Effector memory CD4-positive, alpha-beta T cell (primary cell): ENCODE measurements at places on chromosomes 7 and 10.

- H3K4me1 ChIP-seq, result no peaks in the 10 kb centered on the region
- no peak overlapping the region for H3K4me3 ChIP-seq
- DNase-seq, result no peak
Observed at GRCh38 chr7:27347276-27347640, 104.7 kb downstream of the EVX1 start.

DNA sequence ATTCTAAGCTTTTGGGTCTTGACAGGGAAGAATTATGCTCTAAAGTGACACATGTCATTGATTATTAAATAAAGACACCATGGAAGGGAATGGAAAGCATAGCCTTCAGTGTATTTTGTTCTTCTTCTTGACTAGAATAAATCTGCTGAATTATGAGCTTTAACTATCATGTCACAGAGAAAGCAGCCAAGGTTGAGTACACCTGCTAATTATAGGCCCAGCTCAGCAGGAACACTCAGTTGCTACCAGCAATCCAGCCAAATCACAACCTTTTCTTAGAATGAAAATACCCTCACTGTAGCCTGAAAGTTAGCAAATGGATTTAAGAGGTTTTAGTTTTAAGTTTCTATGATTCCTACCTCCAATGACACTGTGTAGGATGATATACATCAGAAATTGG, 225.3 kb upstream of the RHOBTB1 start:
- no peak for DNase-seq
- no peaks in the 10 kb centered on the region for H3K27me3 ChIP-seq
- H3K36me3 ChIP-seq, result no peaks in the 10 kb centered on the region
- H3K4me3 ChIP-seq, result no peak overlapping the region
- no peak overlapping the region for H3K27ac ChIP-seq

DNA sequence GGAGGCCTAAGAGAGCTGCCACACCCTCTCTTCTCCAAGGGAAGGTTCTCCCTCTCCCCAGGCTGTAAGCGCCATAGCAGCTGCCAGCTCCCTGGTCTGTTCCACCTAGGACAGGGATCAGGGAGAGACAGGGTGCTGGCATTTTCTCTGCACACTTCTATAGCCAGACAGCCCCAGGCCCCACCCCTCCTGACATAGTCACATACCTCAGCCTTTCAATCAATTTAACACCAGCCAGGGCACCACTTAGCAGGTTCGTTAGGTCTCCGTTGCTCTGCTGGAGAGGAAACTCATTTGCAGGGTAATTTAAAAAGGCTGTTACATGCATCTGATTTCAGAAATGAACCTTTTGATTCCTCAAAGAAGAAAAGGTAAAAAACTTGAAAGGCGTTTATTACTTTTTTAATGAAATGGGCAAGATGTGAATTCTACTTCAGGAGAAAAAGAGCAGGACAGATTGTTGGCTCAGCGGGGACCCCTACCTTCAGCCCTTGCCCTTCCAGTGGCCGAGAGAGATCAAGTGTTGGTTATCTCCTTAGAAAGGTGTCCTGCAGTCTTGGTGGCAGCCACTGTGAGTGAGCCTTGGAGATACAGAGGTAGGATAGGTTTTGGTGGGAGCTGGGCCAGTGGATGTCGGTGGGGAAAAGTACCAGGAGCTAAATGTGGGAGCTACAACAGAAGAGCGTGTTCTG, 180.5 kb upstream of the GALNT17 start:
- H3K4me3 ChIP-seq, result no peak overlapping the region
- no peaks in the 10 kb centered on the region for H3K4me1 ChIP-seq
- no peaks in the 10 kb centered on the region for H3K36me3 ChIP-seq

GRCh38 chr7:49787980-49788379, 14.5 kb downstream of the VWC2 start:
- H3K4me1 ChIP-seq, result no peaks in the 10 kb centered on the region
- H3K4me3 ChIP-seq, result no peak overlapping the region
- H3K27me3 ChIP-seq, result no peaks in the 10 kb centered on the region
- H3K36me3 ChIP-seq, result no peaks in the 10 kb centered on the region

DNA sequence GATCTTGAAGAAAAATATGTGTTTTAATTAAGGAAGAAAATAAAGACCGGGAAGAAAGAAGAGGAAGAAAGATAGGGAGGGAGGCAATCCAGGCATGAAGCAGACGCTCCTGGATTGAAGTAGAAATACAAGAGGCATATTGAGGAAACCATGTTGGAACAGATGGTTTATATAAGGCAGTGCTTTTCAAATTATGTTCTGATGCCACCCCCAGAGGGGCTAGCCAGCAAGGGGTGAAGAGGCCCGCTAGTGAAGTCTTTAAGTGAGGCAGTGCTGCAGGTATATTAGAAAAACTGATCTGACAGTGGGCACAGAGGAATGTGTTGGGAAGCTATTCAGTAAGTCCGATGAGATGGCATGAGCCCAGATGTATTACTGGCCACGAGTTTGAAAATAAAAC, 40.1 kb downstream of the REEP3 start:
- H3K27ac ChIP-seq, result no peak overlapping the region
- H3K4me1 ChIP-seq, result peaks cover 13% of the 10 kb centered on the region
- no peak overlapping the region for H3K4me3 ChIP-seq
- H3K27me3 ChIP-seq, result no peaks in the 10 kb centered on the region
- DNase-seq, result no peak
- H3K36me3 ChIP-seq, result no peaks in the 10 kb centered on the region

DNA sequence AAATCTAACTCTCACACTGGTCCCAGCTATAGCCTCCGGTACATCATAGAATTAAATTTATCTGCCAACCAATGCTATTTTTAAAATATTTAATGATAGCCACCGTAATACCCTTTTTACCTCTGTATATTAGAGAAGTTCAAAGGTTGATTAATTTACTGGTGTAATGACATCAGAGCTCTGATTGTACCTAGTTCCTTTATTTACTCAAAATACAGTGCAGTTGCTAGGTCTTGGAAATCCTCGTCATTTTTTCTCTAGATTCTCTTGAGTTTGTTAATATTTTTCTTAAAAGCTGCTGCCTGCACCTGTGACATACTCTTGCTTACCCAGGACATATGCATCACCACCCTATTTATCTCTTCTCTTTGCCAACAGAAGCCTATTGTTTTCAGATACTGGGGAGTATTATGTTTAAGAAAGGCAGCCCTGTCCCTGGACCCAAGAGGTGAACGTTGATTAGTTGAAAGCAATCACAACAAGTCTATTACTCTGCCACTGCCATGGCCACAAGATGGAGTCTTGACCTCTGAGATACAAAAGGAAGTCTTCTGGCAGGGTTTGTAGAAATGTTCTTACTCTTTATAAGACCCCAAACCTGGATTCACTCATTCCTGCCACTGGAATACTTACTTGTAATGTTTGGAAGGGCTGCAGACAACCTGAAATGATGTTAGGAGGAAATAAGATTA, 25.6 kb upstream of the TMEM26 start:
- DNase-seq, result no peak
- no peak overlapping the region for H3K27ac ChIP-seq
- H3K4me1 ChIP-seq, result no peaks in the 10 kb centered on the region
- H3K27me3 ChIP-seq, result no peaks in the 10 kb centered on the region
- H3K36me3 ChIP-seq, result no peaks in the 10 kb centered on the region

DNA sequence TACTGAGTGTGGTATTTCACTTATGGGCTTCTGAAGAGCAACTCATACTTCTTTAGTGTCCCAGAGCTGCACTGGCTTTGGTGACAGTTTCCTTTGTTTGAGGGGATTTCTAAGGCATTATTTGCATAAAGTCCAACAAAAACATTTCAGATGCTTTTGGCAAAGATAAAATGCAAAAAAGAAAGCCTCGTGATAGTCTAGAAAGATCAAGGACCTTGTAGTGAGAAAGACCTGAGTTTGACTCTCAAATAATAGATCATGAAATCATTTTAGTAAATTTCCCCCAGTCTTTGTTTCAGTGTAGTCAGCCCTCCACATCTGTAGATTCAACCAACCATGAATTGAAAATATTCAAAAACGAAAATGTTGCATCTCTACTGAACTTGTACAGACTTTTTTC, 107.4 kb downstream of the EEPD1 start:
- H3K4me3 ChIP-seq, result no peak overlapping the region
- H3K4me1 ChIP-seq, result no peaks in the 10 kb centered on the region
- no peak overlapping the region for H3K27ac ChIP-seq
- no peaks in the 10 kb centered on the region for H3K27me3 ChIP-seq
- DNase-seq, result no peak
- no peaks in the 10 kb centered on the region for H3K36me3 ChIP-seq

DNA sequence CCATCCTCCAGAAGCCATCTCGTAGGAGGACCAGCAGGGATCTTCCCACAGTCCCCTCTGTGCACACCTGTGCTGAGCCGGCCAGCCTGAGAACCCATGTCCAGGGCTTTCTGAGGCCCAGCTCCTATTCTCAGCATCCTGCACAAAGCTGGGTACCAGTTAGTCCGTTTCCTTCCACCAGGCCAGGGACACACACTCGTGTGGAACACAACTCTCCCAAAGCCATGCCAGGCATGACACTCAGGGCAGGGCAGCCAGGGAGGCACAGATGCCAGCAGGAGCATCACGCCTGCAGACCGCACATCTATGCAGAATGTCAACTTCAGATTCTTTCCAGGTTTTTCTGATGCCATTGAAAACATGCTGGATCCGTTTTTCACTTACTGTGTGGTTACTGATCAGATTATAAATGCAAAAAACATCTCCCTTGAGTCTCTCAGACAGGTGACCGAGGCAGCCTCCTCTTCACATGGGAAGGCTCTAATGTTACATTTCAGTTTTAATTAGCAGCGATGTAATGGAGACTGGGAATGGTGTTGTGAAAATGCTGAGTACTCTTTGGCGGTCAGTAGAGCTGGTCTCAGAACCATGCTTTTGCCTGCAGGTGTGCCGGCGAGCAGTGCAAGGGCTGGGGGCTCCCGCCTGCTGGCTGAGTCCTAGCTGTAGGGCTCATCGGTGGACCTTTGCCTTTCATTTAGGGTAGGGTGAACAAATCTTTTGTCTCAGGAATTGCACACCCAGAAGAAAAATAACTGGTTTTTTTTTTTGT, 3.3 kb upstream of the SUN1 start:
- peaks cover 16% of the 10 kb centered on the region for H3K4me1 ChIP-seq
- H3K4me3 ChIP-seq, result no peak overlapping the region
- no peaks in the 10 kb centered on the region for H3K27me3 ChIP-seq
- no peak for DNase-seq
- H3K27ac ChIP-seq, result no peak overlapping the region
- H3K36me3 ChIP-seq, result peaks cover 5% of the 10 kb centered on the region

GRCh38 chr7:116583653-116584052, 58.8 kb downstream of the CAV1 start:
- H3K4me3 ChIP-seq, result no peak overlapping the region
- no peaks in the 10 kb centered on the region for H3K4me1 ChIP-seq
- H3K27ac ChIP-seq, result no peak overlapping the region
- DNase-seq, result no peak
- H3K27me3 ChIP-seq, result no peaks in the 10 kb centered on the region

DNA sequence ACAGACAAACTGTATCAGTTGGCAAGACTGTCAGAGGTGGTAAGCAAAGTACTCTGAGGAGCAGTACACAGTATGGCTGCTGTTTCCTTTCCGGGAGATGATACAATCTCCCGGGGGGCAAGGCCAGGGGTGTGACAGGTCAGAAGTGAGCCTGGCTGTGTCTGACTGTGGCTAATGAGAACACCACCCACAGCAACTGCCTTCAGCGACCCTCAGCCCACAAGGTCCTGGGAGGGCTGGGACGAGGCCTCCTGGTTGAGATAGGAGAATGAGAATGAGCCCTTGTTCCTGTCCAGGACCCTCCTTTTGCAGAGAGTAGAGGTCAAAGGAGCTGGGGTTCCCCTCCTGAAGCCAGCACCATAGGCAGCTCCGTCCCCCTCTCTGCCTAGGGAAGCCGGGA, 421.7 kb downstream of the TCERG1L start:
- H3K27ac ChIP-seq, result no peak overlapping the region
- DNase-seq, result no peak
- no peak overlapping the region for H3K4me3 ChIP-seq
- no peaks in the 10 kb centered on the region for H3K27me3 ChIP-seq

DNA sequence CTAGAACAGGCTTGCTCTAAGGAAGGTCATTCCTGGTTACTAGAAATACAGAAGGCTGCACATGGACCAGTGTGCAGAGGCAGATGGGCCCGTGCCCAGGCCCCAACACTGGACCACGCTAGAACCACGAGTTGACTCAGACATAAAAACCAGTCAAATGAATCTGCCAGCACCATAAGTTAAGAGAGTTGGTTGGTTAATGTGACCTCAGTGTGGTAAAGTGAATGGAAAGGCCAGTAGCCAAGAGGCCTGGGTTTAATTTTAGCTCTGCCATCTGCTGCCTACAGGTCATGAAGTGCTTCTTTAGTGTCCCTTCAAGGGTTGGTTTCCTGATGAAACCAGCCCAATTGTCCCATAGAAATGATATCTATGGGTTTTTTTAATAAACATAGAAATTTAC, 329.6 kb upstream of the NRP1 start:
- H3K27me3 ChIP-seq, result no peaks in the 10 kb centered on the region
- DNase-seq, result no peak
- no peaks in the 10 kb centered on the region for H3K4me1 ChIP-seq
- H3K27ac ChIP-seq, result no peak overlapping the region

GRCh38 chr10:132394936-132395703, 1.9 kb upstream of the PWWP2B start:
- no peaks in the 10 kb centered on the region for H3K27me3 ChIP-seq
- no peaks in the 10 kb centered on the region for H3K36me3 ChIP-seq
- peak overlapping the region; percentile 65 for H3K27ac ChIP-seq
- H3K4me3 ChIP-seq, result no peak overlapping the region
- peaks cover 19% of the 10 kb centered on the region for H3K4me1 ChIP-seq

GRCh38 chr10:116978901-116979300, 26.1 kb downstream of the SHTN1 start:
- H3K4me3 ChIP-seq, result no peak overlapping the region
- no peaks in the 10 kb centered on the region for H3K36me3 ChIP-seq
- no peak overlapping the region for H3K27ac ChIP-seq

DNA sequence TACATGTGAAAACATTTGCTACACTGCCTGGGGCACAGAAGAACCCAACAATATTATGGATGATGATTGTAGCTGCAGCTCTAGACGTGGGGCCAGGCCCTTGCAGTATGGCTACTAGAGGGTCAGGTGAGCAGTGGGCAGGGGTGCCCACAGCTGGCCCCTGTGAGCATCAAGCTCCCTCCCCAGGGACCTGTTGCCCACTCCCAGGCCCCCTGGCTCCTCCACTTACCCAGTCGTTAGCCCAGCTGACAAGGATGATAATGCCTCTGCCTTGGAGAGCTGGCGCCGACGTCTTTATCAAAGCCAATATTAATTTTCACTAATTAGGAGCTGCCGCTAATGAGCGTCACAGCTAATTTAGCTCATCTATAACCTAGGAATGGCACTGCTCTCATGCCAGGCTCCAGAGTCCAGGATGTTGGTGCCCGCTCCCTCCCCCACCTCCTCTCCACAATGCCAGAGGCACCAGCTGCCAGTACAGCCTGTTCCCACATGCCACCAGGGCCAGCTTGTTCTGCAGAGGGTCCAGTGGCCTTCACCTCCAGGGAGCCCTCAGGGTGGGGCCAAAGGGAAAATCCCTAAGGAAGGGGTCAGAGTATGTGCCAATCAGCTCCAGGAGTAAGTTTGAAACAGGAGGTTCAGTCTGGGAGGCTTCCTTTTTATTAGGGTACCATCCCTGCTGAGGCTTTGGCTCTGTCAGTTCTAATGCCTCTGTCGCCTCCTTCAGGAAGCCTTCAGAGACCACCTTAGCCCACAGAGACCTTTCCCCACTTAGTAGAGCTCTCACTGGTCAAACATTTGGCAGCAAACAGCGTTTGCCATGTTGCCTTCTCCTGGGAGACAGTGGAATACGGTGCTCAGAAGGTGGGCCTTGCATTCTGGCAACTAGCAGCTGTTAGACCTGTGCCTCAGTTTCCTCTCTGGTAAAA, 77.2 kb downstream of the CDH23 start:
- no peaks in the 10 kb centered on the region for H3K4me1 ChIP-seq
- H3K27ac ChIP-seq, result no peak overlapping the region
- H3K27me3 ChIP-seq, result no peaks in the 10 kb centered on the region
- H3K4me3 ChIP-seq, result no peak overlapping the region
